ENCODE measurements at places on chromosomes 3 and 15. TPM values are rescaled to one million over a fixed set of nuclear protein-coding genes. Genes with fewer than 3 reads are reported as not detected.

DNA sequence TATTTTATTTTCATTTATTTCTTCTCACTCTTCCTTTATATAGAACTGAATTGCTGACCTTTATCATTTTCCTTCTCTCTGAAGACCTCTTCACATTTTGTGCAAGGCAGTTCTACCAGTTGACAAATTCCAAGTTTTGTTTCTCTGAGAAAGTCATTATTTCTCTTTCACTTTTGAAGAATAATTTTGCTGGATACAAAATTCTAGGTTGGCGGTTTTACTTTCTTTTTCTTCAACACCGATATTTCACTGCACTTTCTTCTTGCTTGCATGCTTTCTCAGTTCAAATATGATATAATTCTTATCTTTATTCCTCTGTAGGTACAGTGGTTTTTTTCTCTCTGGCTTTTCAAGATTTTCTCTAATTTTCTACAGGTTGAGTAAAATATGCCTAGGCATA, 15.9 kb downstream of the RFX7 start:
- DNase-seq = no peak

- no peak for DNase-seq
Measured at GRCh38 chr3:42514876-42515275, 12.4 kb downstream of the VIPR1 start.

- no peak for DNase-seq
Measured at GRCh38 chr3:131505421-131505820, 2.6 kb upstream of the MRPL3 start.

Gene TM4SF4
- total RNA-seq = 264 TPM

Gene KLF13
- total RNA-seq = 76.9 TPM

- DNase-seq = no peak
Measured at GRCh38 chr3:105584003-105584790, 217.5 kb downstream of the ALCAM start.

DNA sequence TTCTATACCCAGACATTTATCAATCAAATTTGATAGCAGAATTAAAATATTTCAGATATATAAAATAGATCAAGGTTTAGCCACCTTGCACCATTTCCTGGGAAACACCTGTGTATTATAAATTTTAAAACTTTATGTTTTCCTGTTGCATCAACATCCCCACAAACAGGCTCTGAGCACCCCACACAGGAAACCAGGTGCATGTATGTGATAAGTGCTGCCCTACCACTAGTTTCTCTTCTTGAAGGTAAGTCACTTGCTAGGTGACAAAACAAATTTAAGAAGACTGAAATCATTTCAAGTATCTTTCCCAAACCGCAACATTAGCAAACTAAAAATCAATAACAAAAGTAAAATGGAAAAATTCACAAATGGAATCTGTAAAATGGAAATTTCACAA, 496.1 kb upstream of the CCDC54 start:
- DNase-seq = no peak

DNA sequence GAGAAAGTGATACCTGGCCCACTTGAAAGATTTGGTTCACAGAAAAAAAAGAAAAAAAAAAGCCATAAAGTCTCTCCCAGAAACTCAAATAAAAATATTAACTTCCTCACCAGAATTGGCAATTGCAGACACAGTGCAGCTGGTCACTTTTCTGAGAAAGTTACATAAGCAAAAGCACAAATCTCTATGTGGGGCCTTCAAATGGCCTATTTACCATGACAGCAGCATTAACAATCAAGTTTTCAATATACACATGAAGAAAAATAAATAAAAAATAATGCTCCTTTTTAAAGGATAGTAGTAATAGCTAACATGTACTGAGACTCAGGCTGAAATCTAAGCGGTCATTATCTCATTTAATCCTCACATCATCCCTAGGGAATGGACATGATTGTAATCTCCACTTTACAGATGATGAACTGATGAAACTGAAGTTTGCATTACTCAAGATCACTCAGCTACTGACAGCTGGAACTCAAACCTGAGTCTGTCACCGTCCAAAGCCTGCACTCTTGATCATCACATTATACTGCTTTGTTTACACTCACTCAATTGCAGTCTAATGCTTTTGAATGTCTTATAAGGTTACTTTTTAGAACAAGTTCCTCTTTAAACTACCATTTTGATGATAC, 3.3 kb downstream of the NPTN start:
- no peak for DNase-seq

DNA sequence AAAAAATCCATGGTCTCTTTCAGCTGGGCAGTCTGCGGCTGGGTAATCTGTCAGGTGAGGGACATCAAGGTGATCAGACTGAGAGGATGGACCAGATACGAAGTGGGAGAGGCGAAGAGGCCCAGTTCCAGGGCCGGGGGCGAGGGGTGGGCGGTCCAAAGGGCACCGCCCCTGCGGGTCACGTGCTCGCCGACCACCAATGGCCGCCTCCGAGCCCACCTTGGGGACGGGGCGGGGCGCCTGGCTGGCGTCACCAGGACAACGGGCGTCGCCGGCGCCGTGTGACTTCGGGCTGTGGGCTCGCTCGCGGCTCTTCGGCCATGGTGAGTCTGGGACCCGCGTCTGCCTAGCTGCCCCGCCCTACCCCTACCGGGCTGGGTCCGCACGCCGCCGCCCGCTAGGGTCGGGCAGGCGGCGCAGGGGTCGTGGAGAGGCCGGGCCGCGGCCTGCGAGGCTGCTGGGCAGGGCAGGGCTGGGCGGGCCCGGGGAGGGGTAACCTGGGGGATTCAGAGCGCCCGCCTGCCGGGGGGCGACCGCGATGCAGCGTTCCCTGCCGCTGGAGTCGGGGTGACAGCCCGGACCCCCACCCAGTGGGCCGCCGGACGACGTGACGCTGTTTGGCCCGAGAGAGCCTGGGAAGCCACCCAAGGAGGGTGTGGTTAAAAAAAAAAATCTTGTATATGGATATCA, at the start of gene FBXL2:
TSS of gene FBXL2 (plus strand) at position 250 of the 690 bp plus-strand sequence. CDS start at position 321, 71 bp downstream.
- peak; percentile 49 for DNase-seq

Gene ZDHHC3
- total RNA-seq = 139 TPM

GRCh38 chr15:61653110-61653509, 407.1 kb downstream of the VPS13C start:
- no peak for DNase-seq

Gene IL17RB
- 38.5 TPM for total RNA-seq

GRCh38 chr3:53709256-53709655, 137.0 kb downstream of the CHDH start:
- no peak for DNase-seq

- no peak for DNase-seq
Measured at GRCh38 chr3:72535772-72536171, 312.5 kb downstream of the SHQ1 start.

Gene GOLGA6B
- not detected for total RNA-seq

GRCh38 chr3:126880901-126881300, 102.0 kb upstream of the PLXNA1 start:
- no peak for DNase-seq

Gene ZNF710
- total RNA-seq = 23.3 TPM

Gene DPPA2
- total RNA-seq = not detected

- no peak for DNase-seq
Measured at GRCh38 chr15:91887321-91887720, 33.8 kb downstream of the SLCO3A1 start.

DNA sequence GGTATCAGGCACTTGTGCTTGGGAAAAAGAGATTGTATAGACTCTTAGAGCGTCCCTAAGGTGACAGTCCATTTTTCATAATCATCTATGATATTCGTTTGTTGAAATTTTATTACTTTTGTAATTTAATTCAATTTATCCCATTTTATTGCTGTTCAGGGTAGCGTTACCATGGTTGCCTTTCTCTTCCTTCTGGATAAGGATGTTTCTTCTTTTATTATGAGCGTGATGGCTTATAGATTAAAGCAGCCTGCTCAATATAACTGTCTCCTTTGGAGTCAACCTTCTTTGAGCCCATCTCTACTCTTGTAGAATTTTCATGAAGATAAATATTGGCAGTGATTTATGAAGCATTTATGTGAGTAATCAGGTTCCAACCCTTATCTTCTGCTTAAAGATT, 182.0 kb downstream of the LRTM1 start:
- no peak for DNase-seq

- DNase-seq = no peak
Measured at GRCh38 chr15:68383161-68384074, 48.5 kb downstream of the ITGA11 start.

- no peak for DNase-seq
Measured at GRCh38 chr3:377158-377561, 180.6 kb downstream of the CHL1 start.

Gene ZKSCAN7
- 3.5 TPM for total RNA-seq

- no peak for DNase-seq
Measured at GRCh38 chr3:115537669-115538068, 85.6 kb upstream of the GAP43 start.

Gene SLC12A8
- total RNA-seq = 26.0 TPM

DNA sequence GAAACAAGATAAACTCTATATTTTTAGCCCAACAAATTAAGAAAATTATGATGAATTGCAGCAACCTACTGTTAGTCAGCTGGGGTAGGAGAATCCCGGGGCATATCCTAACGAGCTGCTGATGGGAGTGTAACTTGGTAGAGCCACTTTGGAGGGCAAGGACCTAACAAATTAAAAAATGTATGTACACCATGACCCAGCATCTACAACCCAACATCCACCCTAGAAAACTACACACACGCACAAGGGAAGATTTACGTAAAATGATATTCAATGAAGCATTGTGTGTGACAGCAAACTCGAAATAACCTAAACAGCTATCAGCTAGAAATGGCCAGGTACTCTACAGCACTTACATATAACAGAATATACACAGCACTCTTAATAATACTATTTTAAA, 1.9 kb downstream of the BCL2A1 start:
- no peak for DNase-seq

DNA sequence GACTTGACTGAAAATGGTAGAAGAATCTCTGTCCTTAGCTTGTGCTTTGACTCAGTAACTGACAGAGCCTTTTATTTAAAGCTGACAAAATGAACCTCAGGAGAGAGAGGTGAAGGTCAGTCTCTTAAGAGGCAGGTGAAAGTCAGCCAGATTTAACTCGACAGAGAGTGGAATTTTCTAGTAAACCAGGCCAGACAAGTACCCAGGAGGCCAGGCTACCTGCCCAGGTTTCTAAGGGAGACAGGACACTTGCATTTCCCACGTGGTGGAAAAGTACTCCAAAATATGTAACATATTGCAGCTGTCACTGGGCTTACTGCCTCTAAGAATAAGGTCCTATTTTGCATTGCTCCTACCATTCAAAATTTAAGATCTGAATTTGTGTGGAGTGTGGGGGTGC, 167.9 kb downstream of the FMN1 start:
- DNase-seq = no peak

DNA sequence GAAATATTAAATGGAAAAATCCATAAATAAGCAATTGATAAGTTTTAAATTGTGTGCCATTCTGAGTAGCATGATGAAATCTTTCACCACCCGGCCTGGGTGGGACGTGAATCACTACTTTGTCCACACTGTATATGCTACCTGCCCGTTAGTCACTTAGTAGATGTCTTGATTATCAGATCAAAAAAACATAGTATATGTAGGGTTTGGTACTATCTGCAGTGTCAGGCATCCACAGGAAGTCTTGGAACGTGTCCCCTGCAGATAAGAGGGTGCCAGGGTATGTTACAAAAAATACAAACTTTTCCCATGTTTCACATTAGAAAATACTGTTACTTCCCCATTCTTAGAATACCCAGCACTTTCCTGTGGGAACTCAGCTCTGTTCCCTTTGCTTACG, 35.2 kb downstream of the FAM81A start:
- no peak for DNase-seq

DNA sequence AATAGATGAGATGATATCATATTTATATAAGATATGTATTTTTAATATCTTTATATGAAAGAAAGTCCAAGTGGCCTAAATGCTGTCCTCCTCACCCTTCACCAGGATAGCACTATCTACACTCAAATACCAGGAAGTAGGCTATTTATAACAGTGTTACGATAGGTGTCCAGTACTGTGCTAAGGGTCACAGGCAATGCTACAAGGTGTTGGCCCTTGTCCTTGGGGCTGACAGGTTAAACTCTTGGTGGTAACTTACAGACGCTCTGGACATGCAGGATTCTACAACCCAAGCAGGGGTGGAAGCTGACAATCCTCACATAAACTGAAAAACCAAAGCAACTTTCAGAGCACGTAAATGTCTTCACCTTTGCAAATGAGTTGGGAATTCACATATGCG, 22.3 kb downstream of the NCEH1 start:
- peak; percentile 63 for DNase-seq

Gene DNAJA4
- 39.1 TPM for total RNA-seq

GRCh38 chr3:114364806-114365654, 71.2 kb downstream of the TIGIT start:
- DNase-seq = no peak
